ENCODE measurements at places on chromosomes 3 and 15.

DNA sequence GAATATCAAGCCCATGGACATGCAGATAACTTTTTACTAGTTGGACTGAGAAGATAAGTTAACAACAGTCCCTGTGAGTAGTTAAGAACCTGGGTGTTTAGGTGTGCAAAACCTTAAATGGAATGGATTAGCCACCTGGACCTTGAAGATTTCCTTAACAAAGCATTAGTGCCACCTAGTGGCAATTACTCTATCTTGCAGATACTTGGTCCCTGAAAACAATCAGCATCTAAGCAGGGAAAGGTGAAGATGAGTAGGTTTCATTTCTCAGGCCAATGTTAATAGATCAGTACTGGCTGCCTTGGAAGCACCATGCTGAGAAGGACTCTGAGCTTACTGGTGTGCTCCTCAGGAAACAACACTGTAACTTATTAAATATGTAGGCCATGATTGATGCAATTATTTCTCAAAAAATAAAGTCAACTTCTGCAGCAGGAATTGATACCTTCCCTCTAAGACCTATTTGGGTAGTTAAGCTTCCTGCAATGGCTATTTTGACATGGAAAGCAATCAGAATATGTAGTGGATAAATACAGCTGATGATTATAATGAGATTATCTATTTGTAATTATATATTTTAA is 329.4 kb downstream of the TBC1D5 start:
- DNase-seq: peak; percentile 72

DNA sequence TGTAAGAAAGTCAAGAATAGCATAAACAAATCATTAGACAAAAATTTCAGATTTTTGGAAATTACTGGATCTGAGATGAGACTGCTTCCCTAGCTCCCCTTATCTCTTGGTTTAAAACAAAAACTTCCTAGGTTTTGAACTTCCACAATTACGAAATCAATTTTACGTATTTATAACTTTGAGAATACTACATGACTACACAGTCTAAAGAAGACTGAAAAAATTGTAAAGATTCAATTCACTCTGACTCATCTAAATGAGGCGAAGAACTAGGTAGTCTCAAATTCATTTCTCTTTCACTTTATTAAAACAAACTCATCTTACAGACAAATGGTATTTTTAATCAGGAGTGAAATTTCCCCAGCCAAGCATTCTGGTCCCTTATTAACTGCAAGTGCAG is 10.3 kb downstream of the CCDC54 start:
- no peak for DNase-seq

DNA sequence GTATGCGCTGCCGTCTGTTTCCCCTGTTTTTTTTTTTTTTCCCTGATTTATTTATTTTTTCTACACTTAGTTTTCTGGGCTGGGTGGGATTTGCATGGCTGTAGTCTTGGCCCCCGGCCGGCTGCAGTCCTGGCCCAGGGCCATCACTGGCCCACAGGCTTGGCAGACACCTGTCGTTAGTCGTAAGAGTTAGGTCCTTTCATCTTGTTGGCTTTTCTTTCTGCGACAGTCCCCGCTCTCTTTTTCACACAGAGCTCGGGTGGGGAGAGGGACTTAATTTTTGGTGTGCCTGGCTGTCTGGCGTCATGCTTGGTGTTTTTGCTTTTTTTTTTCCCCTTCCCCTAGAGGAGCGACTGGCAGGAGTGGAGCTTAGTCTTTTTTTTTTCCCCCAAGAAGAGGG is 183.4 kb downstream of the KLF13 start:
- peak; percentile 1 for DNase-seq

DNA sequence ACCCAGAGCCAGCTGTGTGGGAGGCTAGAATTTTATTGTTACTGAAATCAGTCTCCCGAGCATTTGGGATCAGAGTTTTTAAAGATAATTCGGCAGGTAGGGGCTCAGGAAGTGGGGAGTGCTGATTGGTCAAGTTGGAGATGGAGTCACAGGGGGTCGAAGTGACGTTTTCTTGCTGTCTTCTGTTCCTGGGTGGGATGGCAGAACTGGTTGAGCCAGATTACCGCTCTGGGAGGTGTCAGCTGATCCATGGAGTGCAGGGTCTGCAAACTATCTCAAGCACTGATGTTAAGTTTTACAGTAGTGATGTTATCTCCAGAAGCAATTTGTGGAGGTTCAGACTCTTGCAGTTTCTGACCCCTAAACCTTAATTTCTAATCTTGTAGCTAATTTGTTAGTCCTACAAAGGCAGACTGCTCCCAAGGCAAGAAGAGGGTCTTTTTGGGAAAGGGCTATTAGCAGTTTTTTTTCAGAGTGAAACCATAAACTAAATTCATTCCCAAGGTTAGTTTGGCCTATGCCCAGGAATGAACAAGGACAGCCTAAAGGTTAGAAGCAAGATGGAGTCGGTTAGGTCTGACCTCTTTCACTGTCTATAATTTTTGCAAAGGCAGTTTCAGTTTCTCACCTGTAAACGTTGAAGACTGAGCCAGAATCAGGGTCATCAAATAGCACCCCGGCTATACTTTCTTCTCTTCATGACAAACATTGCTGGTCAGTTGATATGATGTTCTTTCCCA is 28.2 kb downstream of the FLNB start:
- DNase-seq: no peak

DNA sequence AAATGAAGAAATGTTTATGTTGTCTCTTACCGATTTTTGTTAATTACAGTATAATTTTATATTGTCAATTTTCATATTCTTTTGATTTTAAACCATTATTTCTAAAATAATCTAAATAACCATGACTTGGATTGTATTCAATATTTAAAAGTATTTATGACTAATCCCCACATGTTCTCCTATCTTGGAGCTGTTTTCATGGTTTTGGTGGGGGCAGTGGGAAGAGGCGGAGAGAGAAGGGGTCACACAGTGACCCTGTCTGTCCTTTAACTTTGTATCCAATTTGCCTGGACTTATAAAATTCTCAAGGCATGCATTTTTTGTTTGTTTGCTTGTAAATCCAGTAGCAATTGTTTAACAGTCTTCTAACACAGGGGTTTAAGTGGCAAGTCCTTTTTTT is 407.4 kb downstream of the NTRK3 start:
- no peak for DNase-seq

DNA sequence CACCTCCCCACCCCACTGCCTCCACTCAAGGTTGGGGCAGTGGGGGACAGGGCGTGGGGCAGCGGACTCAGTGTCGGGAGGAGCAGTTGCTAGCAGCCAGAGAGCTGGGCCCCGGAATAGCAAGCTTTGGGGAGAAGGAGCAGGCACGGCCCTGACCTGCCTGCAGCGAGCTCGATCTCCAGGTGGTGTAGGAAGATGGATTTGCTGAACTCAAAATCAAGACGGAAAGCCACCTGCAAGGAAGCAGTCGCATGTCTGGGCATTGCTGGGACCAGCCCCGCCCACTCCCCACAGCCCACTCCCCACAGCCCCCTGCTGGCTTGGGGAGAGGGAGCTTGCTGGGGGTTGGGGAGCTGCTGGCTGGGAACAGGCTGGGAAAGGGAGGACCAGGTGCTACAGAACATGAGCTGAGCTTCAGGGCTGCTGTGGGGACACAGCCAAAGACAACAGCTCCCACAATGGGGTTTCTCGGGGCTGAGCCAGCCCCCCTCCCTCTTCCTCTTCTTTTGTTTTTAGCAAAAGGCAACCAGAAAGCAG is 38.0 kb downstream of the FEM1B start:
- no peak for DNase-seq

GRCh38 chr3:18135060-18135814 is 289.9 kb downstream of the SATB1 start:
- DNase-seq: no peak

DNA sequence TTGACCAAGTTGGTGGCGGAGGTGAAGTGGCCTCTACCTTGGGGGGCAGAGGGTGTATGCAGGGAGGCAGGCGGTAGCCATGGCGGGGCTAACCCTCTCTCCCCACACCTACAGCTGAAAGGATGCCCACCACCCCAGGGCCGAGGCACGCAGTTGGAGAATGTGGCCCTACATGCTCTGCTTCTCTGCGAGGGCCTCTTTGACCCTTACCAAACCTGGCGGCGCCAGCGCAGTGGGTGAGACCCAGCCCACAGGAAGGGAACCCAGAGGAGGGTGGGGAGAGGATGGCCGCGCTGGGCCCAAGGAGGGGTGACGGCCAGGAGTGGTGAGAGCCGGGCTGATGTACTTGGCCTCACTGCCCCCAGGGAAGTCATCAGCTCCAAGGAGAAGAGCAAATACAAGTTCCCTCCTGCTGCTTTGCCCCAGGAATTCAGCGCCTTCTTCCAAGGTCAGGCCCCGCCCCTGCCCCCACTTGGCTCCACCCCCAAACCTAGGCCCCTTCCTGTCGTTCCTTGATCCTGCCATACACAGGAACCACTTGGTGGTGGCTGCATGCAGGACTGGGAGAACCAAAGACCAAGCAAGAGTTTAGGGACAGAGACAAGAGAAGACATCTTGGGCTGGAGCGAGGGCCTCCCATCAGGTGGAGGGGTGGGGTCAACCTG is 9.8 kb downstream of the NBEAL2 start:
- no peak for DNase-seq

GRCh38 chr15:85006655-85007054 is 25.0 kb downstream of the PDE8A start:
- DNase-seq: no peak

- DNase-seq: no peak
These were observed 9.7 kb downstream of the UROC1 start for GRCh38 chr3:126507886-126508285.

GRCh38 chr3:75176937-75177336 is 487.2 kb upstream of the FRG2C start:
- no peak for DNase-seq

- DNase-seq: no peak
These were observed 5.7 kb downstream of the PCCB start for GRCh38 chr3:136255672-136256406.

DNA sequence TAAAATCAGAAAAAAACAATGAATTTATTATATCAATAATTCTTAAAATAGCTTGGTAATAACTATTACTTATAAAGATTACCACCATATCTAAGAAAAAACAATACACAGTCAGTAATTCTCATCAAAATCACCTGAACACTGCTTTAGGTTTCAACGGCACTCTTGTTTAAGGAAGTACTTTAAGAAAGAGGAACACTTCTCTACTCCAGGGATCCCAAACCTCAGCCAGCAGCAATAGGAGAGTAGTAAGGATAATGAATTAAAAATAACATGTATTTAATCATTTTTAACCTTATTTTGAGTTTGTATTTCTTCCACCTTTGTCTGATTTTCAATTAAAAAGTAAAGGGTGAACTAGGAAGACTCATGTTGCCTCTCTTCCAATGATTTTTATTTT is 494.0 kb upstream of the NR2F2 start:
- no peak for DNase-seq

DNA sequence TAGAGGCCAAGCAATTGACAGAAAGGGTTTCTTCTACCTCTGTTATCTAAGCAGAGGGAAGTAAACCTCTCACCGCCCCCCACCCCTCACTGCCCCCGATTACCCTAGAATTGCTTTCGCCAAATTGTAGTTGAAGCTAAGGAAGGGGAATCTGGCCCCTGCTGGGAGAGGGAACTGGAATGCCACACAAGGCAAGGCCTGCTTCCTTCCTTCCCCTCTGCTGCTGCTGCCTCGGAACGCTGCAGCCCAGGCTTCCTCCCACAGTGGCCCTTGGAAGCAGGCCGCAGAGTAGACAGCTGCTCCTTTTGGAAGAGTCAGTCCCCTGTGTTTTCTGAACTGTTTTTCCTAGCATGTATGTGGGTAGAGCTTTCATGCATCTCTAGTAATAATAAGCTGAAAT is 21.6 kb downstream of the RLBP1 start:
- no peak for DNase-seq

- DNase-seq: no peak
These were observed 287.9 kb upstream of the SEMA6D start for GRCh38 chr15:47429376-47429775.

GRCh38 chr3:133452641-133453319 is 52.9 kb downstream of the BFSP2 start:
- no peak for DNase-seq

- DNase-seq: no peak
These were observed 17.7 kb downstream of the SLC35G2 start for GRCh38 chr3:136836511-136837156.

- DNase-seq: no peak
These were observed 27.5 kb downstream of the APBA2 start for GRCh38 chr15:28913171-28913765.

GRCh38 chr3:125134952-125135351 is 77.6 kb downstream of the SLC12A8 start:
- no peak for DNase-seq

DNA sequence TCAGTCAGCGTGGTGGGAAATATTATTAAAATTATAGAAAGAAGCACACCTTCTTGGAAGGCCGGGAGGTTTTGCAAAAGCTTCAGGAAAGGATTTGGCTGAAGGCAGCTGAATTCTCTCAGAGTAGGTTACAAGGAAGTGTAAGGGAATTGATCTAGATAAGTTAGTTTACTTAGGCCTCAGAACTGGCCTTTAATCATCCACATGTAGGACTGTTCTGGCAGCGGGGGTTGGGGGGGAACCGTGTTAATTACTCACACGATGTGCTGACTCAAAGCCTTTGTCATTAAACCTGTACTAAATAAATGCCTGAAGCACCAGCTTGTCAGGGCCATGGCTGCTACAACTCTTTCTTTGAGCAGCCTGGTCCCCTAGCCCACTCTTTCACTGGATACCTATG is 12.8 kb downstream of the ASB14 start:
- no peak for DNase-seq

- DNase-seq: peak; percentile 49
These were observed 1.6 kb upstream of the TEX264 start for GRCh38 chr3:51669241-51670052.

DNA sequence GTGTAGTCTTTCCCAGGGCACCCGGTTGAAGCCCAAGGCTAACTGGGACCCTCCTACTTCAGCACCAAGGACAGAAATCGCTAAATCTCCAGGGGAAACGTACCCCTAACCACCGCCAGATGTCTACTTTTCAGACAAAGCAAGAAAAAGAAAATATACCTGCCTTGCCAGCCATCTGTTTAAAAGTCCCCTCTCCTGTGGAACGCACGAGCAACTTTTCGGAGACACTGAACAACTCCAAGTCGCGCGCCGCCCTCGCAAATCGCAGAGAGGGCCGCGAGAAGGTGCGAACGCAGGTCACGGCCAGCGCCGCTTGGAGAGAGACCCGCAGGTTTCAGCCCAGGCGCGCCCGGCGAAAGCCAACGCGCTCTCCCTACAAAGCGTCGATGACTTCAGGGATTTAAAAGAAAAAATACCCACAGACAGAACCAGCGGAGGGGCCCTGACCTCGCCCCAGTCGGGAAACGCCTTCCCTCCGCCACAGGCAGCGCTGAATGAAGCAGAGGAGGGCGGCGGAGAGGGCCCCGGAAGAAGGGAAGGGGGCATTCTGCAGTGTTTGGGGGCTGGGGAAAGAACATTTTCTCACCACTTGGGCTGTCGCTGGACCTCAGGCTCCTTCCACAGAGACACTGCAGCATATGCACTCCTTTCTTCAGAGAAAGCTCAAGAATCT is 213.1 kb downstream of the FGF12 start:
- peak; percentile 80 for DNase-seq

DNA sequence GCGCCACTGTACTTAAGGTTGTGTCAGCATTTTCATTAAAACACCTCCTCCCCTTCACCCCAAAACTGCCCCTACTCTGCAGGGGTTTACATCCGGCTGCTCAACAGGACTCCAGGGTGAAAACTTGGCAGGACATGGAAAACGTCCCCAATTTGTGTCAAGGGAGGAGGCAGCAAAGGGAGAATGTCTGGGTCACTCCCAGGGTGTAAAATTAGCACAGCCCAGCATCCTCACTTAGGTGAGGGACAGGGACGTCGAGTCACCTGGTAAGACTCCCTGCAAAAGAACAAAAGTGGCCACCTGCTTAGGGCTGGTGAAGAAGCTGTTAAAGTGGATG is 532.3 kb downstream of the FOXP1 start:
- DNase-seq: no peak

Measured in NCI-H1105 treated with DMSO at 0.1 percent for 48 hours (cell line).